ENCODE measurements at places on chromosomes 4 and X.
A peak's percentile ranks its signal among the peaks of the same experiment; 100 is the strongest.

DNA sequence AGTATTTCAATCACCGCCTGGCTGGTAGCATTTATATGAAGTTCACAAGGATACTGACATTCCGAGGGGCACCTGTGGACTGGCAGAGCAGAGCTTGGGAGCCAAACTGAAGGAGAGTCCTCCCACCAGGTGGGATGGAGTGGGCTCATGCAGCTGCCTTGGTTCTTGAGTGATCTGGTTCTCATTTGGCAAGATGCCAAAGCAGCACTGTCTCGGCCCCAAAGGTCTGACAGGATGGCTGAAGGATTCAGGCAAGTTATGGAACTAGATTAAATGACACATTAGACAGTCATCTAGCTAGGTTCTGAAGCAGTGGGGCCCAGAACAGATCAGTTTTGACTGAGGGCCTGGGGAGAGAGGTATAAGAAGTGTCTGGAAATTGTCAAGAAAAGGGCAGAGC, 3.2 kb downstream of the FGF16 start:
- no peak for DNase-seq

DNA sequence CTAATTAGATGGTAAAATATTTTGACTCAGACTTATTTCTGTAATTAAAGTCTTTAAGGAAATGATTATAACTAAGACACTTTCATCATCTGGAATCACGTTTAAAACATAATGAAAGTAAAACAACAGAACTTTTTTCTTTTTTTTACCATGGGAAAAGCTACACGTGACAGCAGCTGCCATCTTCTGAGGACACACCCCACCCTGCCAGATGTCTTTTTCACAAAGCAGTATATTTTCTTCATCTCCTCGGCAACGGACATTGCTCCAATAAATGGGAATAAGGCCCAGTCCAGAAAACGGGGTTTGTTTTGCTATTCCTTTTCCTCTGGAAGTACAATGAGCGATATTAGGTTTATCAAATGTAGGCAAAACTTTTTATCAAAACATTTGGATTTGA, 17.5 kb downstream of the PRSS12 start:
- DNase-seq, result no peak

- no peak for DNase-seq
Measured at GRCh38 chr4:1194010-1194900, 21.9 kb upstream of the SPON2 start.

DNA sequence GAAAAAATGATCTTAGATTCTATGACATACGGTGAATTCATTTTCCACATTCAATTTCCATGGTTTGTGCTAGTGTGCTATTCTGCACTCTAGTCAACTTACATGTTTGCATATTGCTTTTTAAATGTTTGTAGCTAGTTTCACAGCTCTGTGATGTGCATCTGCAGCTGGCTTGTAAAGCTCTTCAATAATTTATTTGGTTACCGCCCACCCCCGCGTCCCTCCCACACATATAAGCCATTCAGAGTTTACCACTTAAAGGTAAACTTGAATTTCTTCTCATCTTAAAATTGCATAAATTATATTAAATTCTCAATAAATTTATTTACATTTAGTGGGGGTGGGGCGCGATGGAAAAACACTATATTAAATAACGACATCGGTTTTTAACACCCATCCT, 291 bp upstream of the NBDY start:
- DNase-seq, result peak; percentile 37

DNA sequence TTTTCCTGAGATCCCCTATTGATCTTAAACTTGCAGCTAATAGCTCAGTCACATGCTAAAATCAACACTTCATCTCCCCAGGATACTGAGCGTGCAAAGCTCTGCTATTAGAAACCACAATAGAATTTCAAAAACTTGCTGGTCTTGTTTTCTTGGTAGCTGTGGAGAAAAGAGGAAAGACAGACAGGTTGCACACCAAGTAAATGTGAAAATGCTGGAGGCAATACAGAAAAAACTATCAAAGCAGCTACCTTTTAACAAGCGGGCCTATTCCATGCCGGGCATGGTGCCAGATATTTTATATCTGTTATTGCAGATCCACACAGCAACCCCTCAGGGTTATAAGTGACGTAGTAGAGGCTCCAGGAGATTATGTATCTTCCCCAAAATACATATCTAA, 171.9 kb downstream of the DCTD start:
- no peak for DNase-seq

- DNase-seq, result no peak
Measured at GRCh38 chrX:149568701-149569296, 18.5 kb downstream of the MAGEA9B start.

GRCh38 chr4:88793475-88793874, 95.8 kb upstream of the NAP1L5 start:
- no peak for DNase-seq

GRCh38 chr4:97317671-97318070, 825.6 kb downstream of the STPG2 start:
- DNase-seq, result no peak

DNA sequence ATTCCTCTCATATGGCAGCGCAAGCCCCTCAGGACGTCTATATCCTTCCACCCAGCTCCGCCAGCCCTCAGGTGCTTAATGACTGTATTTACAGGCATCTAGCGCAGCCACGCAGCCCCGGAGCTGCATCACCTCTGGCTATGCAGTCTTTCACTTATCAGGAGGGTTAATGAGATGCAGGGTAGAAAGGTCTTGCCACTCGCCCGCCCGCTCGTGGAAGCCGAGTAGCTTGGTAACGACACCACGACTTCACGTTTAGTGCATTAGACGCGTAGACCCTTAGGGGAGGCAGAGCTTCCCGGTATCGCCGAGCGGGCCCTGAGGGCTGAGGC, 1.5 kb upstream of the SLC16A2 start:
- no peak for DNase-seq

- DNase-seq, result no peak
Measured at GRCh38 chr4:19486400-19486799, 765.3 kb upstream of the SLIT2 start.

Measured in central memory CD4-positive, alpha-beta T cell (primary cell).